ENCODE measurements at places on chromosomes 1 and 21. TPM values are rescaled to one million over a fixed set of nuclear protein-coding genes. Genes with fewer than 3 reads are reported as not detected.

- no peak for DNase-seq
Measured at GRCh38 chr1:203402629-203403337, 51.9 kb upstream of the FMOD start.

- no peak for DNase-seq
Measured at GRCh38 chr1:109432336-109432735, 6.1 kb upstream of the PSMA5 start.

DNA sequence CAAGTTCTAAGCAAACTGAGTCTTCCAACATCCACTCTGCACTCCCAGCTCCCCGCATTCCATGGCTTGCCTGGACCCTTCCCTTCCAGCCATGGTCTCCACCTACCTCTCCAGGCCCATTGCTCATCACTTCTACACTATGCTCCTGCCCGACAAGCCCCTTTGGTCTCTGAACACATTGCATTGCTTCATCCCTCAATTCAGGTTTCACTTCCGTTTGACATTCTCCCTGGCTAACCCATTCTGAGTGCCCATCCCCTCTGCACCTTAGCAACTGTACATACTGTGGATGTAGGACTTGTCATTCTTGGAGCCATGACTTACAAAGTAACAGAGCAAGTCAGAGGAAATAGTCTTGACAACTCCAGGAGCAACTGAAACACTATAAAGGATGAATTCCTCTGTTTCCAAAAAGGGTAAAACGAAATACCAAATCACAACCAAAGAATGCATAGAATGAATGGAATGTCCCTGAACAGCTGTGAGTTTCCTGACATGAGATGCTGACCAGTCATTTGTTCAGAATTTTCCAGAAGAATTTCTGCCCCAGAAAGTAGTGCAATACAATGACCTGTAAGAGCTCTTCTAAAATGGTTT lies 66.7 kb downstream of the KCNJ6 start:
- no peak for DNase-seq

GRCh38 chr1:228935855-228936727 lies 200.8 kb downstream of the RHOU start:
- DNase-seq, result no peak

DNA sequence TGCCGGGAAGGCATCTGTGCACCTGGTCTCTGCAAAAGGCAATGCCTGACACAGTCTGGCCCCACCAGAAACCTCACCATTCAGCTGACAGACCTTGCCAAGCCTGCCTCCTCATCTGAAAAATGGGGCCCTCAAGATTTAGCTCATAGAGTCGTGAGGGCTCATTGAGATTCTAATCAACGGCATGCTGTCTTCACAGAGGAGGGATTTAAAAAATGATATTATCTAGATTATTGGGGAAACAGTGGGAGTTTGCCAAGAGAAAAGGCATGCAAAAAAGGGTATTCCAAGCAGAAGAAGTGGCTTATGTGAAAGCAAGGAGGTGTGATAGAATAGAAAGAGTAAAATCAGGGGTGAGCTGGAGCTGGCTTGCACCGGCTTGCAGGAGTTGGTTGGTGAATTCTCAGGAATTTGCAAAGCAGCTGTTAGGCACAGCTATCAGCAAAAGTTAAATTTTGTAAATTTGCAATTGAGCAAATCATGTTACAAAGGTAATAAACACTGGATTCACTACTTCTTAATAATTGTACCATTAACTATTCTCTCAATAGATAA lies 91.7 kb upstream of the WNT4 start:
- DNase-seq, result no peak

DNA sequence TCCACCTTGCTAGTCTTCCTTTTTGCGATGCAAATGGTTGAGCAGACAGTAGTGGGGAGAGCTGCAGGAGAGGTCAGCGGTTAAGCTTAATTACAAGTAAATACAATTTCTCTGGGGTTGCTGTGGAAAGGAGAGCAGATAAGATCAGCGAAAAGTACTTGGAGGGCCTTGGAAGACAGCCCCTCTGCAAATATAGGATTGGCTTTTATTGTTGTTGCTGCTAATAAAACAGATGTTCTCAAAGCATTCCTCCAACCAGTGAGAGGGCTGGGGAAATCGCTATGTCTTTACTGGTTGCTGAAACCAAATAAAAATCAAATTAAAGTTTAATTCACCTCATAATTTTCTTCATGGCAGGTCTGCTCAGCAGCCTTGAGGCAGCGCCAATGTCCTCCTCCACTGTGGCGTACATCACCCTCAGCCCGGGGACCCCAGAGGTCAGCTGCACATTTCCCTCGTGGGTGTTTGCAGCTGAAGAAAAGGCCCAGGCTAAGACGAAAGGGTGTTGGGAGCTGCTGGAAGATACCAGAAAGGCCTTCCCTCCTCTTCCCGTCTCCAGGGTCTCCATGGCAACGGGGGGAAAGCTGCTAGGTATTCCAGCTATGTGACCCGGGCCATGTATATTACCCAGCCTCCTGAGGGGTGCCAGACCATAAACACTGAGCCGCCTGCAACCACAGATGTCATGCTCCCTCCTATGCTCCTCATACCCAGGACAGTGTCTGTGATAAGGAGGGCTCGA lies 54.6 kb upstream of the POU2F1 start:
- DNase-seq, result no peak

DNA sequence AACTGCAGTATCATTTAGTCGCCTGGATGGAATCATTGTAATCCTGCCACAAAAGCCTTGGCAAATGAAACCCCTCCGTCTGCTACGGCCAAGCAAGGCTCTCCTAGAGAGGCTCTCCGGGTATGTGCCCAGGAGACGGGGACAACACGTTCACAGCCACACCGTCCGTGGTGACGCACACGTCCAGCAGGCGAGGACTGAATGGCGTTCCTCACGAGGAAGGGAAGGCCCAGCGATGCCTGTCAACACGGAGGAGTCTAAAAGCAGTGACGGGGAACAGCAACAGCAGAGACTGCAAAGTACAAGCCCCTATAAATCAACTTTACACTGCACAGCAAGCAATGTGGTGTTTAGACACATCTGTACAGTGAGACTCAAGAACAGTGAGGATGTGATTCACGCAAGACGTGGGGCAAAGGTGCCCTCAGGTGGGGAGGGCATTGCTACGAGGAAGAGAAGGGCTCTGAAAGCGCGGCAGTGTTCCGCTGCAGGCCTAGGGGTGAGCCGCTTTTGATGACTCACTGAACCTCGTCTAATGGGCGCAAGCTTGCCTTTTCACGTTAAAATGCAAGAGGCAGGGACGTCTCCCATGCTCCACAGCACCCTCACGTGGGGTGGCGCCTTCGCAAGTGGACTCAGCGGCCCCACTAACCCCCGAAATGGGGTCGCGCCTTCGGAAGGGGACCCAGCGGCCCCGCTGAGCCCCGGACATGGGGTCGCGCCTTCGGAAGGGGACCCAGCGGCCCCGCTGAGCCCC lies 6.8 kb downstream of the WRAP73 start:
- no peak for DNase-seq

- no peak for DNase-seq
Measured at GRCh38 chr1:42932442-42932941, 26.2 kb downstream of the SLC2A1 start.

DNA sequence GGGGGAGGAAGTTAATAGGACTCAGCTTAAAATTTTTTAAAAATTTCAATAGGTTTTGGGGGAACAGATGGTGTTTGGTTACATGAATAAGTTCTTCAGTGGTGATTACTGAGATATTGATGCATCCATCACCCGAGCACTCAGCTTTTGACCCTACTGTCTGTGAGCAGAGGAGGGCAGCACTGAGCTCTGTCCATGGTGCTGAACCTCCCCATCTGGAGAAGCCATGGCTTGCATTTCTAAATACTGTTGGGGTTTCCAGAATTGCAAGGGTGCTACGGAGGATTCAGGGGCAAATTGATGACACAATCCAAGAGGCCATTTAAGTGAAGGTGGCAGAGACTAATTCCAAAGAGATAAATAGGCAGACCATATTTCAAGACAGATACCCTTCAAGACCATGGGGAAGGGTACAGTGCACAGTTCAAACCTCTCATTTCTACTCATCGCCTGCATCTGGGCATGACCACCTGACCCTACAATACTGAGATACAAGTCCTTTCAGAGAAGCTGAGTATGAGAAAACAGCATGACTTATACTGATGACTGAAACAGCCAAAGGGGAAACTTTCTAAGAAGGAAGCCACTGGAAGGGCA lies 17.2 kb downstream of the SYT2 start:
- peak; percentile 57 for DNase-seq

DNA sequence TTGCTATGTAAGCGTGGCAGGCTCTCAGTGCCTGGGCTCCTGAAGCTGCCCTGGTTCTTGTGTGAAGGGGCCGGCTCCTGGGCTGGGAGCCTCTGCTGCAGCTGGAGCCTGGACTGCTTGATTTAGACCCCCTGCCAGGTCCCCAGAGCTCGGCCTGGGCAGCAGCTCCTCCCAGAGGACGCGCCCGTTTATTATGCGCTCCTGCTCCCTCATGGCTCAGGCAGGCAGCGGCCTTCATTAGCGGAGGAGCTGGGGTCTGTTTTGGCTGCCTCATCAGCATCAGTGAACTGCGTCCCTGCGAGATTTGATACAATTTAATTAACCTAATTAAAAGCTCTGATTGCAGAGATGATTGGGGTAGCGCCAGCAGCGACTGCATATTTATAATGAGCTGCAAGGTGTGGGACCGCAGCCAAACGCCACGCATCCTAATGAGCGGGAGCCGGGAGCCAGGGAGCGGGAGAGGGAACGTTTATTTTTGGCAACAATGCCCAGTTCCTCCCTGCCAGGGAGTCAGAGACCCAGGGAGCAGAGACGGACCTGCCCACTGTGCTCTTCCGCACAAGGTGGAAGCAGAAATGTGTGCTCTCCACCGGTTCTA lies 16.6 kb downstream of the UTP11 start:
- DNase-seq, result no peak

DNA sequence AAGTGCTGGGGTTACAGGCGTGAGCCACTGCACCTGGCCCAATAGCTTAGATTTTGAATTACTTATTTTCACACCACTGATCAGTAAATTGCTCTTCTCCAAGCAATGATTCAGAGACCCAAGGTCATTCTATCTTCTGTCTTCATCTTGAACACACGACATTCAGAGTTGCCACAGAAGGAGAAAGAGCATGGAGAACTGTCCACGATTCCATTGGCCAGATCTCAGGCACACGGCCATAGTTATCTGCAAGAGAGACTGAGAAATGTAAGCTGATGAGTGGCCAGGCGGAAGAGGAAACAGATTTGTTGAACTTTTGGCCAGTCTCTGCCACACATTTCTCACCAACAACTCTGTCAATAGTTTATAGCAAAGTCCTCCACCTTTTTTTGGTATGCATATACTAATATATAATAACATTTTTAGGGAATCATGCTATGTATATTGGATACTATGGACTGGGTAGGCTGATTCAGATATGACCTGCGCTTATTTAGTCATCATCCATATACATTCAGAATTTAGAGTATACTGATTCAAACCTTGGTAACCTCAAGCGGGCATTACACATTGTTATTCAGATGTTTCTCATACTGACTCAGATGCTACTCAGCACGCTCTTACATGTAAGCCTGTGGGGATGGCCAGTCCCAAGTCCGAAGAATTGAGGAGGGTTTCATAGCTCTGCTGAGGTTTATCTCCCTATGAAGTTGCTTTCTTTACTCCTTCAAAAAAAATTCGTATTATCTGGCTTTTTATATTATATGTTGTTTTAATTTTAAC lies 25.5 kb upstream of the CAP1 start:
- DNase-seq, result no peak

GRCh38 chr1:157771661-157772425 lies 5.1 kb downstream of the FCRL2 start:
- no peak for DNase-seq

GRCh38 chr1:1419363-1419812 lies 1.7 kb downstream of the ANKRD65 start:
- no peak for DNase-seq

- DNase-seq, result no peak
Measured at GRCh38 chr21:36125512-36126207, 9.2 kb upstream of the CBR3 start.

GRCh38 chr21:25512095-25513081 lies 94.9 kb downstream of the MRPL39 start:
- DNase-seq, result no peak

DNA sequence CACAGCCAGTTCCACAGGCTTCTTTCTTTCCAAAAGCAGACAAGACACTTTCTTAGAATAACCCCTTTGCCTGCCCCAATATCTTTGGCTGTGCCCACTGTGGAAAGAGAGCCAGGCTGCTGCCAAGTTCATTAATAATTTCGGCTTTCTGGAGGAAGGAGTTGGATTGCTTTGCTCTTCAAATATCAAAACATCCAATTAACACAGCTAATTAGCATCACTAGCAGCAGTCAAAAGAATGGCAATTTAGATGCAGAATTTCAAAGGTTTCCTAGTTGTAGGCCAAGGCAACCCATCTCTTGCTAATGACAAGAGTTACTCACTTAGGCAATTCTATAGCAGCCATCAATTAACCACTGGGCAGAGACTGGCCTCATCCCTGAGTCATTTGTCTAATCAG lies 91.0 kb upstream of the SPATA6 start:
- DNase-seq, result no peak

- no peak for DNase-seq
Measured at GRCh38 chr1:116804736-116805135, 50.5 kb downstream of the CD2 start.

DNA sequence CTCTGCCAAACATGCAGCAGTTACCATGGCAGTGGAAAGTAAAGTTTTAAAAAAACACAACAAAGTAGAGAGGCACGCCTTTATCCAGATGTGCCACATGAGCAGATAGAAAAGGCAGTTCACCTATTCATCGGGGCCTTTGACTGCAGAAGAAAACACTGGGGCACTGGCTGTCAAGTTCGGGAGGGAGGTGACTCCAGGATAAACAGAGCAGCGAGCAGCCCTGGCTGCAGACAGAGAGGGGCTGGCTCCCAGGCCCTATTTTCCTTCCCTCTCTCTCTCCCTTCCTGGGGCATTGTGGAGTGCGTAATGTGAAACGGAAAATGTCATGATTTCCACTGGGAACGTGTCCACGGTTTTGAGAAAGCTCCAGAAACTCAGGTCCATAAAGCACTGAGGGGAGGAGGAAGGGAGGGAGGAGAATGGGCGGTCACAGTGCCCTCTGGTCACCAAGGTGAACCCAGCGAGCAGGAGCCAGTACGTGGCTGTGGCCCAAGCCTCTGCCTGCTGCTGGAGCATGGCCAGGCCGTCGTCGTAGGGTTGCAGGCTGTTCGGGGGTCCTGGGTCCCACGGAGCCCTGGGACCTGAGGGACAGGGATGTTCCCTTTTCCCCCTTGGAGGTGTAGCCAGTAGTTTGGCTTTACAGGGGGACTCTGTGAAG lies 114.7 kb upstream of the IRF2BP2 start:
- DNase-seq, result no peak

The NTNG1 gene
- polyA plus RNA-seq, result 40.0 TPM

The DNM3 gene
- polyA plus RNA-seq, result 3.7 TPM

The VSIG8 gene
- polyA plus RNA-seq, result 0.56 TPM
